IPS DF 19.7 (cell line): ENCODE measurements at places on chromosomes 3 and 15.

DNA sequence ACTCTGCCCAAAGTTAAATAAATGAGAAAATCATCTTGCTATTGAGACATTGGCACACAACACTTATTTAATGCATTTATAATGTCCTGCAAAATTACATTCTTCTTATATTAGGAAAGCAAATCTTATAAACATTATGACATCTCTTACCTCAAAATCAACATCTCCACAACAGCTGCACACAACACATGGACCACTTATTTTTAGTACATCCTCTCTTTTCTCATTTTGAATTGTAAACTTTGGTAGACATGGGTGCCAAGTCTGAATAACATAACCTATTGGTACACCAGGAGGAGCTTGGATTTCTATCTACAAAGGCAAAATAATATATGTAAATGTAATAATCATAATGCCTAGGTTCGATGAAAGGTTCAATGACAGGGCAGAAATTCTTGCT, 23.0 kb downstream of the PLSCR1 start:
- DNase-seq: no peak

DNA sequence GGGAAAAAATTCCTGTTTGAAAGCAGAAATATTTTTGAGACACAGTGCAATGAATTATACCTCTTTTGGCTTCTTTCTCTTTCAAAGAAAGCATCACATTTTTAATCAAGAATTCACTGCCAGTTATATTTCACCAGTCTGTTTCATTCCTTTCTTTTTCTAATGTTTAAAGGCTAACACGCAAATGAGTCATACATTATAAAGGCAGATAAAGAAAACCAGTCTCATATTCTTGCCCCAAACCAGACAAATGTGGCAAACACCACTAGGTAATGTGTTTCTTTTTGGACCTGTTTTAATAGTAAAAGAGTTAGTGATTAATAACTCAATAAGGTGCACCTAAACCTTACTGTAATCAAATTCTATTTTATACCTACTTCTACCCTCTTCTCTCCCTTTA, 83.8 kb downstream of the PLOD2 start:
- no peak for DNase-seq

DNA sequence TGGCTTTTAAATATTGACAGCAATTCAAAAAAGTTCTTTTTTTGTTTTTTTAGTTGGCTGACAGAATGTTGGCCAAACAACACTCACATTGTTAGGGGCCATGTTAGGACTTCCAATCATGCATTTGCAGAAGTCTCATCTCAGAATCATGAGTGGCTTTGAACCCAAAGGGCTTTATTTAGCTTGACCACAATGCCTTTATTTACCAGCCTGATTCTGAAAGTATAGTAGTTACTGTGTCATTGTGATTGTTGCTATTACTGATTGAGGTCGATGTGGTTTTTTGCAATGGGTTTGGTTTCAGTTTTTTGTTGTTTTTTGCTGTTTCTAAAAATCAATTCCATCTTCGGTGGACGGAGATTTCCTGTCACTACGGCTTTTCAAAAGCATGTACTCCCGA, 7.2 kb downstream of the GLDN start:
- no peak for DNase-seq

DNA sequence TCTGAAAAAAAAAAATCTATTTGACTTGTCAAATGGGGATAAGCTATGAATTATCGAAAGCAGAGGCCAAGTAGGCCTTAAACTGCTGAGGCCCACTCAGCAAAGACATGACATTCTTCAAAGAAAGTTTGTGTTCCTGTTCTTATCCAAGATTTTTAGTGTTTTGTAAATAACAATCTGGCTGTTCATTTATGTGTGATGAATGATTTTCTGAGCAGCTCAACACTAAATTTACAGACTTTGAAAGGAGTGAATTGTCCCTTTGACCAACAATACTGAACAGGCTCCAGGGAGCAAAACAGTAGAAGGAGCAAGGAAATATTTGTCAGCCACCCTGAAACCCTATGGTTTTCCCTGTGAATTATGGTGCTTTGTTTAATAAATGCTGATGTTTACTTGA, 512.6 kb upstream of the NAALADL2 start:
- no peak for DNase-seq

GRCh38 chr3:5219216-5219615, 31.7 kb downstream of the EDEM1 start:
- DNase-seq: no peak

- no peak for DNase-seq
These were observed 220.8 kb upstream of the ATP10A start for GRCh38 chr15:26083896-26084295.

DNA sequence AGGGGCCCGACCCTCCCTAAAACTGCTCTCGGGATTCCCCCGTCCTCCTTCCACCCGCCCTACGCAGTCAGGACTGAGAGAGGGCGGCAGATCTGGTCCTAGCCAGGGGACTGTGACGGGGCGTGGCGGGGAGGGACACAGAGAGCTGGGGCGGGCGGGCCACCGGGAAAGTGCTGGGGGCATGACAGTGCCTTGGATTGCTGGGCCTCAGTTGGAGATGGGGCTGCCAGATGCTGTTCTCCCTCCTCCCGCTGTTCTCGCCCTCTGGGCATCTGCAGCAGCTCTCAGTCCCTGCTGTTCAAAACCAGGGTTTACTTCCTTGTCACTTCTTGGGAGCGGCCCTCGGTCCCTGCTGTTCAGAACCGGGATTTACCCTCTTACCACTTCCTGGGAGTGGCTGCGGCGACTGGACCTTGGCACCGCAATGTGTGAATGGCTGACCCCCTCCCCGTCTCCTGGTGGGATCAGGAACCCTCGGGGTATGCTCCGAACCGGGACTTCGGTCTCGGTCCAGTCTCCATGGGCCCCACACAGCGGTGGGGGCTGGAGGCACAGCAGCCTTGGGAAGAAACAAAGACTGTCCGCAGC, 1.8 kb upstream of the RPP25 start:
- no peak for DNase-seq

- DNase-seq: no peak
These were observed 74.5 kb downstream of the TLE3 start for GRCh38 chr15:70023064-70023768.
